ENCODE measurements at places on chromosomes 6 and 20.

GRCh38 chr20:13231031-13231752 is 10.1 kb downstream of the ISM1 start:
- no peak for DNase-seq

GRCh38 chr6:44133003-44133931 is 5.9 kb downstream of the TMEM63B start:
- no peak for DNase-seq

- no peak for DNase-seq
Measured at GRCh38 chr6:169568314-169569087, 133.3 kb downstream of the WDR27 start.

GRCh38 chr6:79605061-79605460 is 26.1 kb upstream of the SH3BGRL2 start:
- DNase-seq = no peak

- DNase-seq = no peak
Measured at GRCh38 chr20:36519944-36520343, 21.4 kb upstream of the MYL9 start.

DNA sequence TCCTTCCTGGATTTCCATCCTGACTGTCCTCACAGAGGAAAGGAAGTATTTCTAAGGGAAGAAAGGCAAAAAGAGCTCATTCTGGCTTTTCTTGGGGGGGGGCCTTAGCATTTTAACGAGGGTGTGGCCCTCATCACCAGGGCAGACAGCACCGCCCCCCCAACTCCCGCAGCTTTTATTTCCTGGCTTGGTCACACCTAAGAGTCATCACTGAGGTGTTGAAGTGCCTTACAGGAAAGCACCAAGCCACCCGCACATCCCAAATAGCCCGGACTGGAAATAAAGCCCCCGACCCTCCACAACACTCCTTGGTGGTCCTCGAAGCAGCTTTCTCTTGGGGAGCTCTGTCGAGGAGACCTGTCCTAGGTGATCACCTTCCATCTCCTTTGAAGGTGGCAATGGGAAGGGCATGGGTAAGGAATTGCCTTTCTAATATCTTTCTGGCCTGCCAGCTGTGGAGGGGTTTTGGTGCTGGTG is 1.3 kb downstream of the PTK7 start:
- DNase-seq = no peak

GRCh38 chr20:59678288-59678687 is 73.9 kb downstream of the PHACTR3 start:
- no peak for DNase-seq

All from stimulated activated CD4-positive, alpha-beta T cell treated with anti-CD3 and anti-CD28 coated beads, Interleukin-15, amount 100 ng/mL, for 1 hour (primary cell).